ENCODE measurements at places on chromosomes 1 and 21. TPM values are rescaled to one million over a fixed set of nuclear protein-coding genes. Genes with fewer than 3 reads are reported as not detected.

GRCh38 chr1:175320804-175321203 lies 128.2 kb upstream of the KIAA0040 start:
- DNase-seq, result no peak

DNA sequence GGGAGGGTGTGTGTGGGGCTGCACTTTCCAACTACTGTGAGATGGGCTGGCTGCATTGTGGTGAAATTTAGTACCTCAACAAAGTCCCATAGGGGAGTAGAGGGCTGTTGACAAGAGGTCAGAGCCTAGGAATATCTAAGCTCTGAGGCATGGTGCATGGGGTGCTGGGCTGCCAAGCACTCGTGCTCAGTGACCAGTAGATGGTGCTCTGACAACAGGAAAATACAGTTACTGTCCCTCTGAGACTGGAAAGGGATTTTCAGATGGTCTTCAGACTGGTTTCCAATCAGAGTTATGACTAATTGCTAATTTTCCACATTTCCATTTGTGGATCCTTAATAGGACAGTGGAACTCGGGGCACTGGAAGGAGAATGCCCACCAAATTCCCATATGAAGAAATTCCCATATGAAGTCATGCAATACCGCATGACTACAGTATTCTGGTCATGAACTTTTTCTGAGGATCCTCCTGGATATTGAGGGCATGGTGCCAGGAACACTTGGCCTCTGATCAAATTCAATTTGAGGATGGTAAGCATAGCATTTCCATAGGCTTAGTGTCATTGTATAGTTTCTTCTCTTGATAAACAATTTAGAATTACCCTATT lies 4.1 kb upstream of the CACNA1E start:
- no peak for DNase-seq

GRCh38 chr1:200302192-200302920 lies 107.5 kb downstream of the ZNF281 start:
- DNase-seq, result peak; percentile 60

- DNase-seq, result no peak
These were observed 1.9 kb upstream of the PADI2 start for GRCh38 chr1:17120962-17121837.

GRCh38 chr1:31976401-31976800 lies 37.3 kb upstream of the KHDRBS1 start:
- no peak for DNase-seq

- DNase-seq, result no peak
These were observed 27.7 kb upstream of the C1orf159 start for GRCh38 chr1:1143636-1144035.

- DNase-seq, result no peak
These were observed 40.6 kb upstream of the HSD3B1 start for GRCh38 chr1:119466445-119466844.

The FCN3 gene
- polyA plus RNA-seq, result 19.2 TPM

The CD1D gene
- 1.5 TPM for polyA plus RNA-seq

The THEMIS2 gene
- polyA plus RNA-seq, result 6.7 TPM
